ENCODE measurements at places on chromosomes 6 and 20.
A peak's percentile ranks its signal among the peaks of the same experiment; 100 is the strongest.

DNA sequence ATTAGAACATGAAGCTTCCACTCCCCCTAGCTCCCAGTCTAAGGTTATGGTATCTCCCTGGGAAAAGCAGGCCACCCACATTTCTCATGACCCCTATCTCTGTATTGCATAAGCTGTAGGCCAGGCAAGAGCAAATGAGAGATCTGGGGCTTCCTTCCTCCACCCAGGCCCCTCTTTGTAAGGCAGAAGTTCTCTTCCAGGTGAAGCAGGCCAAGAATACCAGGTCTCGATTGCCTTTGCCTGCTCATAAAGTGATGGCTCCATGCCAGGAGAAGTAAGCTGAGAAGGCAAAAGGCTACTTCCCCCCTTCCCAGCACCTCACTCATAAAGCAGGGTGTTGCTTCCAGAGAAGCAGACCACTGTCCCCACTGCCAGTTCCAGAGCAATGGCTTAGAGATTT lies 144.1 kb upstream of the KCNK16 start:
- DNase-seq: no peak

- DNase-seq: no peak
These were observed 170.6 kb upstream of the EYA4 start for GRCh38 chr6:133070410-133071043.

- no peak for DNase-seq
These were observed 86.4 kb upstream of the CBLN4 start for GRCh38 chr20:56091628-56092234.

GRCh38 chr6:42281570-42281969 lies 63.9 kb upstream of the MRPS10 start:
- DNase-seq: peak; percentile 43

GRCh38 chr6:140319209-140319608 lies 944.8 kb upstream of the CITED2 start:
- no peak for DNase-seq

DNA sequence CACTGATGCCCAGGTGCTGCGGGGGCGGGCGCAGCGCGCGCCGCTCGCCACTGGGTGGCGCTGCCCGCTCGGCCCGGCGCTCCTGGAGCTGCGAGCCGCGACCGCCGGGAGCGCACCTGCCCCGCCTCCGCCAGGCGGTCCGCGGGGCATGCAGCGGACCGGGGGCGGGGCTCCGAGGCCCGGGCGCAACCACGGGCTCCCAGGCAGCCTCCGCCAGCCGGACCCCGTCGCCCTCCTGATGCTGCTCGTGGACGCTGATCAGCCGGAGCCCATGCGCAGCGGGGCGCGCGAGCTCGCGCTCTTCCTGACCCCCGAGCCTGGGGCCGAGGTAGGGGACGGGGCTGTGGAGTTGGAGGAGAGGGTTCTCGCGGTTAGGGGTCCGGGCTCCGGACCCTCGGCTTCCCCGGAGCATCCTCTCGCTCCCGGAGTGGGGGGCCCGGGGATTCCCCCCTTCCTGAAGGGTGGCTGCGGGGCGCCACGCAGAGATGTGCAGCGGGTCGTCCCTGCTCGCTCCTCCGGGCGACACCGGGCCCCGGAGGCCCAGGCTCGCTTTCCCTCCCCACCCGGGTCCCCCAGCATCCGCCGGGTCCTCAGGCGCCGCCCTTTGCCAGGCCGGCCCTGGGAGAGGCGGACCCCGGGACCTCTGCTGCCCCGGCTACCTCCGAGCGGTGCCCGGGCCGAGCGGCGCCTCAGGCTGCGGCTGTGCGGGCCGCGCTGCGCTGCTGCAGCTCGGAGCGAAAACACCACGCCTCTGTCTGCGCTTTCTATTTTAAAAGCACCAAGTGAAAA lies at the start of gene BCAS4:
Gene BCAS4, plus strand, starts transcription at position 216 of the 789 bp plus-strand sequence. Its CDS starts 23 bp downstream, at position 239.
- DNase-seq: peak; percentile 82

DNA sequence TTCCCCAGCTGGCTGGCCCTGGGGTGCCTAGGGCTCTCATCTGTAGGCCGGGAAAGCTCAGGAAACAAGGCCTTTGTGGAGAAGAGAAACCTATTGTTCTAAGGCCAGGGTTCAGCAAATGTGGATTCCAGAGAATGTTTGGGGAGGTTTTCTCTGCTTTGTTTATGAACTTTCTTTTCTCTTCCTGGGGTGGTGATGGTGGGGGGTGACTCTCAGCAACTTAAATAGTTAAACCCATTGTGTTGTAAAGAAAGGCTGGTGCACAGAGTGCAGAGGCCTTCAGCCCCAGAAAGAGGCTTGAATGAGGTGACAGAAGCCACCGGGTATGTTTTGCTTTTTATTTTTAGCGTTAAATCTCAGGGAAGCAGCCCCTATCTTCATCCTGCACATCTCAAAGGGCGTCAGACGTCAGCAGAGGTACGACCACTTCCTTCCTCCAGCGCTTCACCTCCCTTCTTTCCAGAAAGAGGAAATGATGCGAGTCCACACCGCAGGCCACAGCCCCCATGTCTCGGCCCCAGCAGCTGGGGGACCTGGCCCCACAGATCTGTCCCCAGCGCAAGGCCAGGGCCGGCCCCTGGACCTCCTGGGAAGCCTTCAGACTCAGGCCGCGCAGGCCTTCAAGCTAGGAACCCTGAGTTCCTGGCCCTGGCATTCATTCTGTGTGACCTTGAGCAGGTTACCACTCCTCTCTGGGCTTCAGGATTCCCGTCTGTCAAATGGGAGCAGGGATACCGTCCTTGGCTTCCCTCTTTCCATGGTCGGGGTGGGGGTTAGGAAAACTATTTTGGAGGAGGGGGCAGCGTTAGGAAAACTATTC lies 605 bp upstream of the PPP1R16B start:
- DNase-seq: peak; percentile 32

DNA sequence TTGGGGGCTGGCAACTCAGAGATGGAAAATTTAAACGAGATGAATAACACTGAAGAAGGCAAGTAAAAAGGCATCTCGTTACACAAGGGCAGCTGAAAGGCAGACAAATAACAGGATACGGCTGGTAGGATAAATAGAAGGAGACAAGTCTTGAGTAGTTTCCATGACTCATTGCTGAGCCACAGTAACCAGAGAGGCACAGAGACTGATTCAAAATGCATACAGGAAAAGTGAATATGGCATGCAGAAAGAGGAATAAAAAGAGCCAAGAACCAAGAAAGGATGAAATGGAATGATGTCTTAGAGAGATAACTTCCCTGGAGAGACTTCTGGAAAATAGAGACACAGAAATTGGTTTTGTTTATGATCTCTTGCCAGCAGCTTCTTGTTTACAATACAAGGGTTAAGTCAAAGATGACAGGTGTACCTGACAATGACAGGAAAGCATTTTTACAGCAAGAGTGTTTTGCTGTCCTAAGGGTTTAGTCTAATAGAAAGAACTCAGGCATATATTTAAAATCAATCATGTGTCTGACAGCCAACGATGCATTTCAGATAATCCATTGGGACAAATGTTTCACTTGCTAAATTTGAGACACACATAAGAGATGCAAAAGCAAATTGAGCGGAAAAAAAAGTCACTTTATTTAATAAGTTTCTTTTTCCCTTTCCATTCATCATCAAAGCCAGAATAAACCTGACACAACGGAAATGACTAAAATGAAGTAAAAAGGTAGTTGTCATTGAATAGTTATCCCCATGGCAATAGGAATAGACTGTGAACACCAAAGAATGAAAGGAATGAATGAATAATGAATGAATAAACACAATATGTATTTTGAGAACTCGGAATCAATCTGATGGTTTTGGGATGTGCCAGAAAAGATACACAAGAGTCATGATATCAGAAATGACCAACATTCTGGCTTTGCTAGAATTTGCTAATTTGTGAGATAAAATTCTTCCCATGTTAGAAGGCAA lies 68.0 kb upstream of the KCNQ5 start:
- DNase-seq: no peak

DNA sequence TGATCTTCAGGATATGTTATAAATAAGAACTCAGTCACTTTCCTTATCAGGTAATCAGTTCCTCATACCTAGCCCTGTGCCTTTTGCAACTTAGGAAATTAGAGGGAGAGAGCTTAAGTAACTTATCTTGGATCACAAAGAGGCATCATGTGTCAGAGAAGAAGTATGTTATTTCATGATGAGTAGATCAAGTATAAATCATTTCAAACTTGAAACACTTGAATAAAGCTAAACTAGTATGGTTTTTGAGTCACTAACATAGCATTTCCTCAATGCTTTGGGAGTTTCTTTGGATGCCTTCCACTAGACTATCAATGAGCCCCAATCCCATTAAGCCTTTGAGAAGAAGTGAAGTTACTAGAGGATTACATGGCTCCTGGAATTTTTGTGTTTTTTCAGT lies 102.6 kb upstream of the TNFAIP3 start:
- no peak for DNase-seq

Measured in activated naive CD4-positive, alpha-beta T cell (primary cell).